ENCODE measurements at places on chromosomes 13 and 19.
A peak's percentile ranks its signal among the peaks of the same experiment; 100 is the strongest.

- DNase-seq, result no peak
Measured at GRCh38 chr19:17778968-17779929, 15.7 kb upstream of the B3GNT3 start.

DNA sequence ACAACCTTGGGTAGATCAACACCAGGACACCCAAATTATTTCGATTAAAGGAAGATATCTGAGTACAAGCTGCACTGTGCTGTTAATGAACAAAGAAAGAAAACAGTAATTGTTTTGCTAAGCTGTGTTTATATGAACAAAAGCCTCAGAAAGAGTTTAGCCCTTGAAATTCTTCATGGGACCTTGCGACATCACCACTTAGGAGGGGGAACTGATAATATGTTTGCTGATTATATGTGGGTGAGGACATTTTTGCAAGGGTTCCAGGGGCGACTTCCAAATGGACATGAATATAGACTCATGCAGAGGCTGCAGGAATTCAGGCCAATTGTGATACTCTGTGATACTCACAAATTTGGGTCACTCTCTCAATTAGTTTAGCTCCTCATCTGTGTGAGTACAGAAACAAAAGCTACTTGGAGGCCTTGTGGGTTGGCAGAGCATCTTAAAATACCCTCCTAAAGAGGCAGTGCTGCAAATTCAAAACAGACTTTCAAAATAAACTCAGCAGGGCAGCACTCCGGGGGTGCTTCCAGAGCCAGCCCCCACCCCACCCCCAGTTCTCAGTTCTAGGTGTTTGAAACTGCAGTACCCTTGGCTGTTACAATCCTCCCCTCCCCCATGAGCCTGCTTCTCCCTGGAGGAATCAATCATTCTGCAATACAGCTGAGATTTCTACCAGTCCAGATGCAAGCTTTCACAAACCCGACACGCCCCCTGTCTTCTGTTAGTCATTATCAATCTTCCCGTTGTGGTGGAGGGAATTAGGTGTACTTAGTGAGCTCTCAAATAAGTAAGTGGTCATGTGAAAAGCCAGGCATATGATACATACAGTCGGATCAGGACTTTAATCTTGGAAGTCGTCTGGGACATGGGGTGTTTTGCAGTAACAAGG is 97.0 kb upstream of the MBNL2 start:
- peak; percentile 75 for DNase-seq

DNA sequence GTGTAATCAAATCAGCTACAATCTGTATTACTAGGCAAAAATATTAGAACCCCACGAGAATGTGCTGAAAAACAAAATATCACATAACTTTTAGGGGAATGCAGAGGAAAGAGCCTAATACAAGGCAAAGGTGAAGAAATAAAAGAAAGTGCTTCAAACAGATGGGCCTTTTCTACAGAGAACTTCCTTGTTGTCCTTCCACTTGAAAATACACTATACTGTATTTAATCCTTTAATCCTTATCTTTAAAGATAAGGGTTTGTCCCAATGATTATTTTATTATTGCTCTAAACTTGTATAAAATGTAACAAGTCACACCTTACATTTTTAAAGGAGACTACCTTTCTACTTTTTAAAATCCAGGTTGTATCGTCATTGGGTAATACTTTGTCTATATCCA is 296.5 kb downstream of the NDFIP2 start:
- no peak for DNase-seq

DNA sequence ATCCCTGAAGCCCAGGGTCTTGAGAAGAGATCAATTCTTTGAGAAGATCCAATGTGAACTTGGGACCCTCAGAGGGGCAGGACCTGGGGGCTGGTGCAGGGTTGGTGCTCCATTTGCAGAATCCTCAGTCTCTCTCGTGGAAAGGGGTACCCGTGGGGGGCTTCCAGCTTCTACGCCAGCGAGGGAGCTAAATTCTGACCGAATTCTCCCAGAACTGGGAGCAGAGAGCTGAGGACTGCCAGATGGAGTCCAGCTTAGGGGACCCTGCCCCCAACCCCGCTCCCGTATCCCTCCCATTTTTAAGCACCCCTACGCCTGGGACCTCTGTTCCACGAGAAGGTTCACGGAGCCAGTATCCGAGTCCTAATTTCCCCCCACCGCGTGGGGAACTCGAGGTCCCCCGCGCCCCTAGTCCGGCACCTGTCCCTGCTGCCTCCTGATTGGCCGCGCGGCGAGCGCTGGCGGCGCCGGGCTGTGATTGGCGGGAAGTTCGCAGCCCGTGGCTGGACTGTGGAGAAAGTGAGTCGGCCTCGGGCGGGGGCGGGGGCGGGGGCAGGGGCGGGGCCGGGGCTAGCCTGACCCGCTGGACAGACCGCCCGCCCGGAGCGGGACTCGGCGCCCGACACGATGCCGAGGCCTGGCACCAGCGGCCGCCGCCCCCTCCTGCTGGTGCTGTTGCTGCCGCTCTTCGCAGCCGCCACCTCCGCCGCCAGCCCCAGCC is 4.4 kb upstream of the LTBP4 start:
- DNase-seq, result peak; percentile 62

GRCh38 chr13:66840621-66841020 is 389.5 kb downstream of the PCDH9 start:
- no peak for DNase-seq

DNA sequence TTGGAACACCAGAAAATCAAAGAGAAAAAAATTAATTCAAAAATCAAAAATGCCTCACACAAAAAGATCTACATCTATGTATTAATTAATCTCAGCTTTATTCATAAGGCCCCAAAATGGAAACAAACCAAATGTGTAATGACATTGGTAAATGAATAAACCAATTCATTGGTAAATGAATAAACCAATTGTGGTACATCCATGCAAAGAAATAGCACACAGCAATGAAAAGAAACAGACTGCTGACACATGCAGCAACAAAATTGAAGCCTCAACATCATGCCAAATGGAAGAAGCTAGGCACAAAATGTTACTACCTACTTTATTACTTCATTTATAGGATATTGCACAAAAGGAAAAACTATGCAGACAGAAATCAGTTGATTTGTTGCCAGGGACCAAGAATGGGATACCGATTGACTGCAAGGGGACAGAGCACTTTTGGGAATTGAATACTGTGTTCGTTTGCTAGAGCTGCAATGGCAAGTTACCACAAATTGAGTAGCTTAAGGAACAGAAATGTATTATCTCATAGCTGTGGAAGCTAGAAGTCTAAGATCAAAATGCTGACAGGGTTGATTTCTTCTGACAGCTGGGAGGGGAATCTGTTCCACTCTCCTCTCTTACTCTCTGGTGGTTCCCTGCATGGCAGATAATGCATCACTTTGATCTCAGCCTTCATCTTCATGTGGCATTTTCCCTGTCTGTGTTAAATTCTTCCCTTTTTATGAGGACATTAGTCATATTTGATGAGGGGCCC is 252.8 kb downstream of the RFC3 start:
- no peak for DNase-seq

DNA sequence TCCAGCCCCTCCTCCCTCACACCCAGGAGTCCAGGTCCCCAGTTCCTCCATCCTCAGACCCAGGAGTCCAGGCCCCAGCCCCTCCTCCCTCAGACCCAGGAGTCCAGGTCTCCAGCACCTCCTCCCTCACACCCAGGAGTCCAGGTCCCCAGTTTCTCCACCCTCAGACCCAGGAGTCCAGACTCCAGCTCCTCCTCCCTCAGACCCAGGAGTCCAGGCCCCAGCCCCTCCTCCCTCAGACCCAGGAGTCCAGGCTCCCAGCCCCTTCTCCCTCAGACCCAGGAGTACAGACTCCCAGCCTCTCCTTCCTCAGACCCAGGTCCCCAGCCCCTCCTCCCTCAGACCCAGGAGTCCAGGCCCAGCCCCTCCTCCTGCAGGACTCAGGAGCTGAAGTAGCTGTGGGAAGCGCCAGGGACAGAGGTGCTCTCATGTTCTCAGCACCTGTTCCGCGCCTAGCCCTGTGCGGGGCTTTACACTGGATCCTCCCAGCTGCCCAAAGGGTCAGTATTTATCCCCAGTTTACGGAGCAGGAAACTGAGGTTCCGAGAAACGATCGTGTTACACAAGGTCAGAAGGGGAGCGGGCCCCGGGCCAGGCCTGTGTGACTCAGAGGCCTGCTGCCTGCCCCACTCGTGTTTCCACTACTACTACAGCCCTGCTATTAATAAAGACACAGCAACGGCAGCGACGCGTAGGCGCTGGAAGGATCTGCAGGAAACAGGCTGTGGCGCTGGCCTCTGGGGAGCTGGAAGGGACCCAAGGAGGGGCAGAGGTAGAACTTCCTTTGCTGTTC is 1.7 kb upstream of the SBK3 start:
- DNase-seq, result no peak

GRCh38 chr13:50918567-50918966 is 9.0 kb downstream of the RNASEH2B start:
- no peak for DNase-seq

DNA sequence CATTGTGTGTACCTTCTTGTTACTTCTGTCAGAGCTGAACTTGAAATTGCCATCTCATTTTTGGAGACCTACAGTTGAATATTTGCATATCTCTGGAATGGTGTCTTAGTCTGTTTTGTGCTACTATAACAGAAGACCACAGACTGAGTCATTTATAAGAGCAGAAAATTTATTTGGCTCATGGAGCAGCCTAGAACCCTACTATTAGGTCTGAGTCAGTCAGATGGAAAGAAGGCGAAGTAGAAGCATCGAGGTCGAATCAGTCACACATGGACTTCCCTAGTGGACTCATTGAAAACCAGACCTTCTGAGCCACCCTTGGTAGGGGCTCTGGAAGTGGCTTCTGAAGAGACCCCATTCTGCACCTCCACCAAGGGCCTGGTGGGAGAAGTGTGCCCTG is 33.9 kb upstream of the TPT1 start:
- DNase-seq, result no peak

DNA sequence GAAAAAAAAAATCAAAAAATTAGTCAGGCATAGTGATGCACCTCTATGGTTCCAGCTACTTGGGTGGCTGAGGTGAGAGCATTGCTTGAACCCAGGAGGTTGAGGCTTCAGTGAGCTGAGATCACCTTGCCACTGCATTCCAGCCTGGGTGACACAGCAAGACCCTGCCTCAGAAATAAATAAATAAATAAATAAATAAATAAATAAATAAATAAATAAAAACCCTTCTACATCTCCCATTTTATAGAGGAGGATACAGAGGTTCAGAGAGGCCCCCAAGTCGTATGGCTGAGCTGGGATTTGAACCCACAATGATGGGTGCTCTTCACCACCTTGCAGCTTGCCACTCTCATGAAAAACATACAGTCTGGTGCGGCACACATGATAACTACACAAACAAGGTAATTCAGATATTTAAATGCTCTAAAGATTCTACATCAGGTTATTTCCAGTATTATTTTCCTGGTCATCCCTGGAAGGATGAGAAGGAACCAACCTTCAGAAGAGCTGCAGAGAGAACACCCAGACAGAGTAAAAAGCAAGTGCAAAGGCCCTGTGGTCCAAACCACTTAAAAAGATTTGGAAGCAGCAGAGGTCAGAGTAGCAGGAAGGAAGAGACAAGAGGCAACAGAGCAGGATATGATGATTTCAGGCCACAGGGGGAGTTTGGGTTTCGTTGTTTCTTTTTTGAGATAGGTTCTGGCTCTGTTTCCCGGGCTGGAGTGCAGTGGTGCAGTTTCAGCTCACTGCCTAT is 29.2 kb upstream of the OR1M1 start:
- no peak for DNase-seq

DNA sequence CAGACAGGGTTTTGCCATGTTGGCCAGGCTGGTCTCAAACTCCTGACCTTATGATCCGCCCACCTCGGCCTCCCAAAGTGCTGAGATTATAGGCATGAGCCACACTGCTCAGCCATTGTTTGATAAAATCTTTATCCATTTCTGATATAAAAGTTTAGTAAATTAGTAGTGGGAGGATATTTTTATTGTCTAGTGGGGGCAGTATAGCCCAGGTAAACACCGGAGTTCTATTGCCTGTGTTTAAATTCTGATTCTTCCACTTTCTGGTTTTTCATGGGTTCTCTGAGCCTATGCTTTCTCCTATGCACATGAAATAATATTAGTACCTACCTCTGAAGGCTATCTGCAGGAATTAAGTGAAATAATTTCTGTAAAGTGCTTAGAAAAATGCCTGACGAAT is 20.1 kb upstream of the ARHGEF18 start:
- DNase-seq, result no peak

- DNase-seq, result peak; percentile 63
Measured at GRCh38 chr13:100721885-100722512, 47.4 kb upstream of the TMTC4 start.

GRCh38 chr19:24159707-24160106 is 72.7 kb downstream of the ZNF254 start:
- DNase-seq, result no peak

DNA sequence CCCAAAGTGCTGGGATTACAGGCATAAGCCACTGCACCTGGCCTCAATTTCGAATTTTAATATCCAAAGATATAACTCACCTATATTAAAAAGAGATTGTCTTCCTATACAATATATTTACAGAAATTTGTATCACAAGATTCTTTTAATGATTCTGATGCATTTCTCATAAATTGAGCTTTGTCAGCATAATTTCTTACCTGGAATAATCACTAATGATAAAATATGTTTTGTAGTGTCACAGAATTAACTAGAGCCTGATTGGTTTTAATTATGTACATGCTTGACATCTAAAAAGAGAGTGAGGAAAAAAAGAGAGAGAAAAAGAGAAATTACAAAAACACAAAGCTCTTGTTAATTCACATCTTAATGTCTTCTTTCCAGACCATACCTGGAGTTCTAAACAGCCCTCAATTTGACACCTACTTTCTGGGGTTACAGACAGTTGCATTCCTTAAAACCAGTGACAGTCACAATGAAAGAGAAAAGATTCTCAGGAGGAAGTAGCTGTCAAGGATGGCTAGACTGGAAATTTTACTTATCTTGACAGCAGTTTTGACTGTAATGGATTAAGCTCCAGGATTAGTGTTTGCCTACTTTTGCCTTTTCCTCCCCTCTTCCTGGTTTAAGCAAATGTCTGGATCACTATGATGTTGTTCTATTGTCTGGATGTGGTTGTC is 214.4 kb downstream of the SPRY2 start:
- no peak for DNase-seq

DNA sequence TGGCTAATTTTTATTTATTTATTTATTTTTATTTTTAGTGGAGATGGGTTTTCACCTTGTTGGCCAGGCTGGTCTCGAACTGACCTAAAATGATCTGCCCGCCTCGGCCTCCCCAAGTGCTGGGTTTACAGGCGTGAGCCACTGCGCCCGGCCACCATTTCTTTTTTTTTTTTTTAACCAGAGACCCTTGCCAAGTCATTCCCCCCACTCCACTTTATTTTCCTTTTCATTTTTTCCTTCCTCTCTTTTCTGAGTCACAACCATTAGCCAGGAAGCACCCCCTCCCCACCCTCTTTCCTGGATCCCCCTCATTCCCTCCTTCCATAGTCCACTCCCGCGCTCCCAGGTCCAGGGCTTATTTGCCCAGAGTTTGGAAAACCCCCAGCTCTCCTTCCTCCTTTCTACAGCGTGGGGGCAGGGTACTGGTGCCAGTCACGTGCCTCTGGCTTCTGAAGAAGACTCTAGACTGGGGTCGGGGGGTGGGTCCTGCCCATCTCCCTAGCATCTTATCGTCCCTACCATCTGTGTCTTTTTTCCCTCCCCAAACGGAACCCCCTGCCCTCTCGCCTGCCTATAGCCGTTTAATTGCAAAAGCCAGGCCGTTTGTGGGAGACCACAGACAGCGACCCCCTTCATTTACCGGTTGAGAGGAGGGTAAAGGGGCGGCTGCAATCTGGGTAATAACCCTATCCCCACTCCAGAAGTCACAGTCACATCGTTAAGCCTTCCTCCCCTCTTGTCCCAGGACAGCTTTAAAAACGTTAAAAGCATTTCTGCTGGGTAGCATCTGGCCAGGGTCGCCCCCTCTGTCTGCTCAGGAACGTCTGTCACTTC is 1.1 kb upstream of the CALR start:
- no peak for DNase-seq

GRCh38 chr13:89568276-89568675 is 1779.2 kb upstream of the MIR17HG start:
- no peak for DNase-seq

- DNase-seq, result no peak
Measured at GRCh38 chr19:5676772-5677105, 3.6 kb downstream of the MICOS13 start.
